ENCODE measurements at places on chromosomes 6 and 20.
A peak's percentile ranks its signal among the peaks of the same experiment; 100 is the strongest.

DNA sequence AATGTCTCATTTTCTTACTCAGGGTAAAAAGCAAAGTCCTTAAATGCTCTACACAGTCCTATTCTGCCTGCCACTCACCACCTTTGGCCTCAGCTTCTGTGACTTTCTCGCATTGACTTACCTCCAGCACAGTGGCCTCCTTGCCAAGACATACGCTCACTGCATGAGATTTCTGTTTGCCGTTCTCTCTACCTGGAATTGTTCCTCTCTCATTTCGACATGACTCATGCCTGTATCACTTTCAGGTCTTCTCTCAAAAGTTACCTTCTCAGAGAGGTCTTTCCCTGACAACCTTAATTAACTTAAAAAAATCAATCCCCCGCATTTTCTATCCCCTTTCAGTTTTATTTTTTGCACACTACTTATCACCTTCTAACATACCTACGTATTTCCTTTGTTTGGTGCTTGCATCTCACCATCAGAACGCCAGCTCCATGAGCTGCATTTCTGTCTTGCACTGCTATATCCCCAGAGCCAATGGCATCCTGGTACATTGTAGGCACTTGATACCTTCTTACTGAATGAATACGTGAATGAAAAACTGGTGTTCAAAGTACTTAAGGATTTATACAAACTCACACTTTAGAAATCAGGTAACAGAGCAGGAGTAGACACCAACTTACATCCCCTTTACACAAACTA lies 24.5 kb downstream of the TENT5A start:
- peak; percentile 4 for DNase-seq

GRCh38 chr20:47859278-47859677 lies 74.0 kb upstream of the SULF2 start:
- DNase-seq, result no peak

GRCh38 chr6:19301980-19302379 lies 535.2 kb upstream of the ID4 start:
- DNase-seq, result no peak

GRCh38 chr6:28825732-28826293 lies 98.0 kb downstream of the TRIM27 start:
- DNase-seq, result no peak

GRCh38 chr20:58645412-58645968 lies 5.6 kb upstream of the STX16 start:
- DNase-seq, result no peak

- no peak for DNase-seq
Measured at GRCh38 chr6:90365002-90365401, 68.4 kb upstream of the BACH2 start.

DNA sequence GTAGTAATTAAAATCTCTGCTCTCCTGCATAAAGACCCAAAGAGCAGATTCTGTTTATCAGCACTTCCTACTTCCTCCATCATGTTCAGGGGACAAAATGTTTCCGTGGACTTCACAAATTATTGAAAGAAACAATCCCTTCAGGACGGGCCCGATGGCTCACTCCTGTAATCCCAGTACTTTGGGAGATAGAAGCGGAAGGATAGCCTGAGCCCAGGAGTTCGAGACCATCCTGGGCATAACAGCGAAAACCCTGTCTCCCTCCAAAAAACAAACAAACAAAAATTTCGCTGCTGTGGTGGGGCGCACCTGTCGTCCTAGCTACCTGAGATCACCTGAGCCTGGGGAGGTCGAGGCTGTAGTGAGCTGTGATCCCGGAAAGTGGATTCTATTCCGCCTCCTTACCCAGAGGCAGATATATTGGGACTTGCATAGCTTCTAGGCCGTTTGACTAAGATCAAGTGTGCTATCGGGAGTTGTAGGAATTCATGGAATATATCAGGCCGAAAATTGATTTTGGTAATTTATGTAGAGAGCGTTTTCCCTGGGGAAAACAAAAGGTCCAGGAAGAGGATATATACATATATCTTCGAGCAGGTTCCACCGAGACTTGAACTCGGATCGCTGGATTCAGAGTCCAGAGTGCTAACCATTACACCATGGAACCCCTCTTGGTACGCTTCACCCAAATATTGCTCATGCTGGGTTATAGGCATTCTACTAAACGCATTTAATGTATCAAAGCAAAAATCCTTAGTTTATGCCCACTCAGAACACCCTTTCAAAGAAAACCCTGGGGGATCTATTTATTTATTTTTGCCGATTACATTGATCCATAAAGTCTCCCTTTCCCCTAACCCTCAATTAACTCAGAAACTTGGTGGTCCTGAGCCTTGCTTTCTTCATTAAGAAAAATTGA lies 74.5 kb upstream of the ZNF184 start:
- DNase-seq, result no peak

DNA sequence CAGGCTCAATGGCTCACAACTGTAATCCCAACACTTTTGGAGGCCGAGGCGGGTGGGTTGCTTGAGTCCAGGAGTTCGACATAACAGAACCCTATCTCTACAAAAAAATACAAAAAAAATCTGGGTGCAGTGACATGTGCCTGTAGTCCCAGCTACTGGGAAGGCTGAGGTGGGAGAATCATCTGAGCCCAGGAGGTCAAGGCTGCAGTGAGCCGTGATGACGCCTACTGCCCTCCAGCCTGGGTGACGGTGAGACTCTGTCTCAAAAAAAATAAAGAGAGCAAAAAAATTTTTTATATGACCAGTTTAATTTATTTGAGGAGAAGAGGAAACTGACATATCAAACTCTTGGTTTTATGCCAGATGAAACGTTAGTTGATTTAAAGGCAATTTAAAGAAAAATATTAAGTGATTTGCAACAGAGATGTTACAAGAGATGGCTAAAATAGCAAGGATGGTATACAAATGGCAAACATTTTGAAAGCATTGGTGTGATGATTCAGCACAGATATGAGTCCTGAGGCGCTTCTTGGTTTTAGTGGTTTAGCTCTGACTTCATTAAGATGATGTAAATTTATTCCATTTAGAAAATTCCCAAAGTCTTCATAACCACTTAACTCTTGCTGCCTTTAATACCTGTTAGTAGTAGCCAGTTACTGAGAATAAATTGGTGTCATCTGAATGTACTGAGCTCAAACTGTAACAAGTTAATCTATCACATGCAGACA lies 17.7 kb downstream of the GTF2H5 start:
- no peak for DNase-seq

DNA sequence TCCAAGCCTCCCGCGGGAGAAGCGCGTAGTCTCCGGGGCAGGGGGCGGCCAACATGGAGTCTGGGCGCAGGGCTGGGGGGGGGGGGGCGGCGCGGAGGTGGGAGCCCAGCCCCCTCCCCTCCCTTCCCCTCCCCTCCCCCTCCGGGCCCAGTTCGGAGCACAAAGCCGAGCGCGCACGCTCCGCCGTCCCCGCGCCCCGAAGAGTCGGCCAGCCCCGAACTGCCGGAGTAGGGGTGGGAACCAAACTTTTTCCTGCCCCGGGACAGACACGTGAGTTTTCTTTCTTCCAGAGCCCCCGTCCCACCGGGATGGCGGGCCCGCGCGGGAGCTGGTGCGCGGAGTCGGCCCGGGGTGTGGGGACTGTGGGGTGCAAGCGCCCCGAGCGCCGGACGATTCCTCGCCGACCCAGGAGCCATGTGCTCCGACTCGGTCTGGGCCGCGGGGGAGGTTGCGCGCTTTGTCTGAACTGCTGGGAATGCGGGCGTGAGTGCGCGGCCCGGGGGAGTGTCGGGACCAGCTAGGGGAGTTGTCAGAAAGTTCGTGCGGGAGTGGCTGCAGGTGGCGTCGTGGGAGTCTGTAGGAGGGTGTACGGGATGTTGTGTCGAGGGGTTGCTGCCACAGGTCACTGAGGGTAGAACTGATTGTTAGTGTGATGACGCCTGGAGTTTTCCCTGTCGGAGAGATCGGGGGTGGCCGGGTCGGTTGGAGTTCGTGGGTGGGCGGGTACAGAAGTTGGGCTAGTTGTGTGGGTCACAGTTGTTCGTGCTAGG lies 1.2 kb downstream of the TGIF2 start:
- DNase-seq, result peak; percentile 60

Measured in activated naive CD4-positive, alpha-beta T cell treated with Interleukin-2 at 50 U/mL for 16 hours (primary cell).